ENCODE measurements at places on chromosomes 3 and 15.

- peak; percentile 65 for DNase-seq
These were observed 50.0 kb downstream of the RLBP1 start for GRCh38 chr15:89171136-89172072.

GRCh38 chr3:173354124-173354523, 43.4 kb upstream of the NLGN1 start:
- DNase-seq, result no peak

DNA sequence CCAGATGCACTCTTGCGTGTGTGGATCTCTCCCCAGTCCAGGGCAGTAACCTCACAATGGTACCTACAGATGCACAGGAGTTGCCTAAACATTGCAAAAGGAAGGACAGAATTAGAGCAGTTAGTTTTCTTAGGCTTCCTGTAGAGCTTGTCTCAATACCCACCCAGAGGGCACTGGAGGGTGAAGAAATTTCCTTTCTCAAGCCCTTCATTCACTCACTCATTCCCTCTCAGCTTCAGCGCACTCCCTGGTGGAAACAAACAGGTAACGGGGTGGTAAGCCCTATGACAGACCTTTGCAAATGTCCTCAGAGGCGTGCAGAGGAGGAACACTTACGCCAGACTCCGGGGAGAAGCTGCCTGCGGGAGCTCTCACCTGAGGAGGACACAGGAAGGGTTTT, 267.4 kb upstream of the HES1 start:
- no peak for DNase-seq

GRCh38 chr3:156010829-156011228, 109.5 kb upstream of the KCNAB1 start:
- DNase-seq, result no peak

- no peak for DNase-seq
These were observed 12.4 kb downstream of the GNB4 start for GRCh38 chr3:179438841-179439240.

GRCh38 chr3:170007031-170007663, 30.6 kb upstream of the GPR160 start:
- no peak for DNase-seq

GRCh38 chr3:136547293-136547692, 204.9 kb downstream of the STAG1 start:
- DNase-seq, result no peak

DNA sequence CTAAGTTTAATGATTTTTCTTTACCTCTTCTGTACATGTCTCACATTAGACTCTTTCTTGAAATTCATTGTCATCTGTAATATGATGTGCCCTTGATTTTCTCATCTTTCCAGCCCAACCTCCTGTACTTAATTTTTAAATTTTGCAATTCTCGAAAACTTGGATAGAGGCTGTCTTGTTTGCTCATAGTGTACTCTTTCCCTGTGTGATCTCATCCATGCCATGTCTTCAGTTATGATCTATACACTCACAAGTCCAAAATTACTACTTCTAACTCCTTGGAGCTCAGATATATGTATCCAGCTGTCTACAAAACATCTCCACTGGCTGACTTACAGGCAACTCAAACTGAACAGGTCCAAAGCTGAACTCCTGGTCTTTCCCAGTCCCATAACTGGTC, 42.2 kb downstream of the CD200 start:
- no peak for DNase-seq

- DNase-seq, result no peak
These were observed 36.2 kb downstream of the NGLY1 start for GRCh38 chr3:25747033-25747432.

DNA sequence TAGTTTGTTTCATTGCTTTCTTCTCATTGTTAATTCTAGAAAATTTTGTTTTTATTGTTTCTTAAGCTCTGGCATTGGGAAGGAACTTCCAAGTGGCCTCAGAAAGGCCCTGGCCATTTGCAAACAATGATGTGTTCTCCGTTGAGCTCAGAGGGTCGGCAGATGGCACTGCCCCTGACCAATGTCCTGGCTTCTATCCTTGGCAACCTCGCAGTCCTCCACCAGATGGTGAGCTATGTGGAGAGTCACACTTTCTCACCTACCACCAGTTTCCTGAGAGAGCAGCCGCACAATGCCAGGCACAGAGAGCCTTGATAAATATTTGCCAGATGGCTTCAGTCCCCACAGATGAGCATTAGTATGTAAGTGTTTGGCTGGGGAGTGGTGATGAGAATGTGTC, 343.7 kb downstream of the EPHB1 start:
- no peak for DNase-seq

- no peak for DNase-seq
These were observed 393.6 kb downstream of the OTOL1 start for GRCh38 chr3:161890147-161890625.

DNA sequence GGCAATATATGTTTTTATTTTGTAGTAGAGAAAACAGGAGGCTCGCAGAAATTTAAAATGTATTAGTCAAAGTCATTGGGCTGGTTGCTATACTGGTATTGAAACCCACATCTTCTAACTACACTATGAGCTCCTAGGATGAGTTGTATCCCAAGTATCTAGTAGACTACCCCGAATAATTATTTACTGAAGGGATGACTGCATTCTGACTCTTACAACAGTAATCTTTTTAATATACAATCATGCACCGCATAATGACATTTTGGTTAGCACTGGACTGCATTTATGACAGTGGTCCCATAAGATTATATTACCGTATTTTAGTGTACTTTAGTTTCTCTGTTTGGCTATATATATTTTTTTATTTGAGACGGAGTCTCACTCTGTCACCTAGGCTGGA, 15.3 kb downstream of the PIGB start:
- no peak for DNase-seq

DNA sequence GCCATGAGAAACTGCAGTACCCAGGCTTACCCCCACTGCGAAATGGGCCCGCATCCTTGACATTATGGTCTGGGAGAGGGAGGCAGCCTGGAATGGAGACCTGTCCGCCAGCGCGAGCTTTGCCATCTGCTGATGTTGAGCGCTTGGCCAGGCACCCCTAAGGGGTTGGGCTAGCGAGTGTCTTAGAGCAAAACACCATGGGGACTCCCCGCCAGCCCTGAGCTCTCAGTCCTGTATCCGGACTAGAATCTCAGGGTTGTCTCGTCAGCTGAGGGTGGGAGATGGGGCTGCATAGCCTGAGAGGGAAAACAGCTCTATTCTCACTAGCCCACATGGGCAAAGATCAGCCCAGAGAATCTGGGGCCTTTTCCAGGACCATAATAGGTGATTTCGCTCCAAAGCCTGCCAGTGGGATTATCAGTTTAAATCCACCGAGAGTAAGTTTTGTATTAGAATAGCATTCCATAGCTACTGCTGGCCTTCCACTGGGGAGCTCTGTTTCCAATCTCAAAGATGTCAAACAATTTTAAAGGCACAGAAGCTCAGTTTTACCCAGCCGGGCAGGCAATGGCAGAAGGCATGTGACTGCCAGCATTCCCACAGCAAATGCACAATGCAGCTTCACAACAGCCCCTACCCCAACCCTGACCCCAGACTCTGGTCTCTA, 167.5 kb upstream of the TPM1 start:
- DNase-seq, result peak; percentile 88

- no peak for DNase-seq
These were observed 247.1 kb upstream of the CDIN1 start for GRCh38 chr15:36332301-36332700.

DNA sequence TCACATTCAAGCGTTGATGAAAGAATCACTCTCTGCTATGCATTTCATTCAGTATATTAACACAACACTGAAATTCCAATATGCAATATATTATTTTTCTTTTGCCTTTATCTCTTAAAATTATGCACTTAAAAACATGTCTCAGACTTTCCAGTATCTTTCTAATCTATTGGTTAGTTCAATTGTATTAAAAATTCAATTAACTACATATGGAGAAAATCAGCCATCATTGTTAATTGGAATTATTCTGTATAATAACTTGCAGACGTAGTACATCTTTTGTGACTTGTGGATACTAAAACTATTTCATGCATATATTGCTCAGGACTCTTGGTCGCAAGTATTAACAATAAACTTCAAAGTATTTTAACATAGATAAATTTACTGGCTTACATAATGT, 715.6 kb downstream of the GRM7 start:
- no peak for DNase-seq

GRCh38 chr3:134464689-134465365, 21.0 kb downstream of the ANAPC13 start:
- DNase-seq, result no peak

- DNase-seq, result no peak
These were observed 233.1 kb downstream of the THRB start for GRCh38 chr3:24261521-24261920.

DNA sequence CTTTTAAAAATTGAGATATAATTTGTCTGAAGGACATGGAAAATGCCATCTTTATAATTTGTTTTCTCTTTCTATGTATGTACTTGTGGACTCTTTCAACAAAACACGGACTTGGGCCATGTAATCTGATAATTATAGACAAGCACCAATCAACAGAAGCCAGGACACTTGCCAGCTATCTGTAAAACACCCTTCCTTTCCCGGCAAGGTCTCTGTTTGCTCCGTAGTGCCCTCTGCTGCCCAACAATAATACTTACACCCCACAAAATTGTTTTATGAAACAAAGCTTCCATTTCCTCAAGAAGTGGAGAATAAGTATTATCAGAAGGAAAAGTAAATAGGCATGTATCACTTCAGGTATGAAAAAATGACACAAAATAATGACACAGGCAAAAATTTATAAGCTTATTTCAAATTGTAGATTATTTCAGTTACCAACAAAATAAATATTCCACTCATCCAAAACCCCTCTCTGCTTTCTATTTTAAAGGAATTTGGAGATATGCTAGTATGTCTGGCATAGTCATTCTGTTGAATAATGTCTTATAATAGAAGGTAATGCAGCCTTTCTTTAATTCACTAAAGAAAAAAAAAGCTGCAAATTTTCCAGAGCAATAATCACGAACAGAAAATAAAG, 32.8 kb downstream of the MYH15 start:
- no peak for DNase-seq

GRCh38 chr3:138378990-138379389, 30.6 kb downstream of the MRAS start:
- DNase-seq, result no peak
